ENCODE measurements at places on chromosomes 3 and 15. TPM values are rescaled to one million over a fixed set of nuclear protein-coding genes. Genes with fewer than 3 reads are reported as not detected.
A peak's percentile ranks its signal among the peaks of the same experiment; 100 is the strongest.

DNA sequence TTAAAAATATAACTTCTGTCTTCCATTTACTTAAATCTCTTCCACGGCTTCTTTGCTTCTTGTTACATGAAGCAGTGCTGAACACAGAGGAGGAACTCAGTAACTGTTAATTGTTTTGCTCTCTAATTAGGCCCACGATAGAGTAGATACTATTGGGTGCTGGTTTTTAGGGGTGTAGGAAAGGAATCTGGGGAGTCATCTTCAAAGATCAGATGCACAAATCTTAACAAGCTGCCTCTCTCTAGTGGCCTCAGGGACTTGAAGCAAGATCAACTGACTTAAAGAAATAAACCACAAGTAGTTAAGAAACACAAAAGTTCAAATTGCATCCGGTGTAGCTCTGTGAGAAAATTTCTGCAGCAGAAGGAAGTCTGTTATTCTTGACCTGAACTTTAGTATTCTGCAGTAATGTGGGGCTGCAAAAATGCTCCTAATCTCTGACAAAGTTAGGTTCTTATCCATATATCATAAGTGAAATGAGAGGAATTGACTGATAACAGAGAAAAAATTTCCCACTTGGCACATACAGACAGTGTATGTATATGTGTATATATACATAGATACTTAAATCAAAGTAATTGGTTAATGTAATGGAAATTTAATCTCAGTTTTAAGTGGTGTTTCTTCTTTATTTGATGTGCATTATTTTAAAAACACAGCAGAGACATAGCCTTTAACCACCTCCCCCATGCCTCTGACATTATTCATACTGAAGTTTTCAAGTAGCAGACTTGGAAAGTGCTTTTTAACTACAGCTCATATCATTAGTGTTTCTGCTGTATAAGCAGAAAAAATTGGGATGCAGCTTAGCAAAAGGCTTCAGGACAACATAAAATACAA is 51.8 kb downstream of the CHST2 start:
- peak; percentile 51 for DNase-seq

DNA sequence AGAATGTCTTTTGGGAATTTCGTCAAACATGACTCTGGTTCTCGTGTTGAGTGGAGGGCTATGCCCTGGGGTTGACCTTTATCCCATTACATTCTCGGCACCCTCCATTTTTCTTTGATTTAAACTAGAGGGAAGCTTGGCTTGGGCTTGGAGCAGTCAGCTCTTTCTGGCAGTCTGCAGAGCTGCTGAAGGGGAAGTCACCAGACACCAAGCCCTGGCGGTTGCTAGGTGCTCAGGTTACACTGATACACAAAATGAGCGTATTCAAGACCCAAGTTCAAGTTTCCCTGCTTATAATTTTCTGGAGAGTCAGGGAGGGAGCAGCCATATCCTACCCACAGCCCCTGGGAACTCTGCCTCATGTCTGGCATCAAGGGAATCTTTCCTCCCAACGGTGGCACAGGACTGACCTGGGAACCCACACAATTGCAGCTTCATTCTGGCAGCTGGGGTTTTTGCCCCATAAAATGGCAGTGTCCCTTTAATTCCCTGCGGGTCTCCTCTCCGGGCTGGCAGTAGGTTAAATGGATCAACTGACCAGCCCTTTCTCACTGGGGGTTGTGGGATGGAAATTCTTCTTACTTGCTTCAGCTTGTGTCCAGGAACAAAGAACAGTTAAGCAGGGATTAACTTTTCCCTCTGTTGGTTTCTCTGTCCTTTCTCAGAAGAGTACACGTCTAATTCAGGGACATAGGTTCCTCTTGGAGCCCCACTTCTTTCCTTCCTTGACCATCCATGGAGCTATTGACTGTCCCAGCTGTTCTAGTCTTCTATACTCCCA is 110.0 kb upstream of the DLG1 start:
- no peak for DNase-seq

- no peak for DNase-seq
Measured at GRCh38 chr3:27888562-27888961, 166.4 kb upstream of the EOMES start.

GRCh38 chr3:171354706-171355582 is 105.3 kb downstream of the TNIK start:
- no peak for DNase-seq

DNA sequence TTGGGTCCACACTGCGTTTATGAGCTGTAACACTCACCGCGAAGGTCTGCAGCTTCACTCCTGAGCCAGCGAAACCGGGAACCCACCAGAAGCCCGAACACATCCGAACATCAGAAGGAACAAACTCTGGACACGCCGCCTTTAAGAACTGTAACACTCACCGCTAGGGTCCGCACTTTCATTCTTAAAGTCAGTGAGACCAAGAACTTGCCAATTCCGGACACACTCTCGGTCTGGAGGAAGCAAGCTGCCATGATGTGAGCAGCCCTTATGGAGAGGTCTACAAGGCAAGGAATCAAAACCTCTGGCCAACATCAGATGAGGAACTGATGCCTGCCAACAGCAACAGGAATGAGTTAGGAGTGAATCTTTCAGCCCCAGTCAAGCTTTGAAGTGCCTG is 62.9 kb downstream of the SLC28A2 start:
- no peak for DNase-seq

GRCh38 chr15:68819495-68820294 is 1.0 kb downstream of the ANP32A start:
- DNase-seq: no peak

DNA sequence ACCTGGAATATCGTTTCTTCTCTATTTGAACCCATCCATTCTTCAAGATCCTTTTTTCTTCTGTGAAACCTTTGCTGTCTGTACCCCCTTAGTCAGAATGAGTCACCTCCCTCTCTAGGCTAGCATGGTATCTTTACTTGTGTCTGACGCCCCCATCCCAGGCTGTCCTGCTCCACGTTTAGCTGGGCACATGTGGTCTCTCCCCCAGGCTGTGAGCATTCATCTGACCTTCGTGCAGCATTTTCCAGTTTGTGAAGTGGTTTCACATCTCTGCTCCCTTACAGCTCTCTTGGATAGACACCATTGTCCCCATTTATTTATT is 14.3 kb upstream of the TLE3 start:
- no peak for DNase-seq

DNA sequence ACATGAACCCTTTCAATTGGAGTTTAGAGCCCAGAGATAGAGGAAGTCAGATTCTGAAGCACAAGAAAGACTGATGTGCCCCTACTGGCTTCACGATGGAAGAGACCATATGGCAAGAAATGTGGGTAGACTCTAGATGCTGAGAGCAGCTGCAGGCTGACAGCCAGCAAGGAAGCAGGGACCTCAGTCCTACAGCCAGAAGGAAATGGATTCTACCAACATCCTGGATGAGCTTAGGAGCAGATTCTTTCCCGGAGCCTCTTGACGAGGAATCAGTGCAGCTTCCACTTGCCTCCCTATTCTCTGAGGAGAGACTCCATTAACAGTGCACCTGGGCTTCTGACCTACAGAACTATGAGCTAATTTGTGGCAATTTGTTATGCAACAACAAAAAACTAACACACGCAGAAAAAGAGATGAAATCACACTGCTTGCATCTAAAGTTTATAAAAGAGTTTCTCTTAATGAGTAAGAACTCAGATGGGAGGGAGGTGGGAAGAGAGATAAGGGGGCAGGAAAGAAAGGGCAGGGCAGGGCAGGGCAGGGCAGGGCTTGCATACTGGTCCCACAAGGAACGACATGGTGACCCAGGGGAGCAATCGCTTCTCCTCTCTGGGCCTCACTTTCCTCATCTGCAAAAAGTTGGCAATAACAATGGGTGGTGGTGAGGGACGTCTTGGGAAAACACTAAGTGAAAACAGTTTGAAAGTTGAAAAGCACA is 440.9 kb downstream of the FOXP1 start:
- DNase-seq: no peak

- no peak for DNase-seq
Measured at GRCh38 chr3:101151286-101151913, 158.2 kb upstream of the ABI3BP start.

GRCh38 chr3:7759630-7760029 is 742.0 kb upstream of the LMCD1 start:
- no peak for DNase-seq

GRCh38 chr3:56800130-56800831 is 1.5 kb downstream of the ARHGEF3 start:
- DNase-seq: no peak

- no peak for DNase-seq
Measured at GRCh38 chr3:154795582-154795981, 284.5 kb upstream of the MME start.

GRCh38 chr15:32884146-32884545 is 166.3 kb downstream of the GREM1 start:
- DNase-seq: no peak

GRCh38 chr15:52020221-52021085 is 1.4 kb downstream of the MAPK6 start:
- no peak for DNase-seq

GRCh38 chr3:126984391-126985131 is 1.6 kb downstream of the PLXNA1 start:
- DNase-seq: no peak

GRCh38 chr15:25689592-25689991 is 173.5 kb downstream of the ATP10A start:
- no peak for DNase-seq

DNA sequence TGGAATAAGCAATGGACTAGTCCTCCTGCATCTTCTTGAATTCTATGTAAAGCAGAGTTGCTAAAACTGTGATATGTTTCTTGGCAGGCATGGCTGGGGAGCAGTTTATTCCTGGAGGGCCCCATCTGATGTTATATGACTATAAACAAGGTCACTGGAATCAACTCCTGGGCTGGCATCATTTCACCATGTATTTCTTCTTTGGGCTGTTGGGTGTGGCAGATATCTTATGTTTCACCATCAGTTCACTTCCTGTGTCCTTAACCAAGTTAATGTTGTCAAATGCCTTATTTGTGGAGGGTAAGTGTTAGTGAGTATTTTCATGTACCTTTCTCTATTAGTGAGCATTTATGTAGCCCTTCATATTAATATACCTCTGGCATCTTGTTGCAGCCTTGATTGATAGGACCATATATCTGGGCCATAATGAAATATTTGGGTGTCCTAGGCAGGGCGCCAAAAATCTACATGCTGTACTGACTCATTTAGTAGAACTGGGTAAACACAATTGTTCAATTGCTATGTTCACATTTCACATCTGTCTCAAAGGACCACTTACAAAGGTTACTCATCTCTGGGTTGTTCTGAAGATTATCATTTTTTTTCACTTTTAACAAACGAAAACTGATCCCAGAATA is 52.6 kb upstream of the ADGRG7 start:
- no peak for DNase-seq

DNA sequence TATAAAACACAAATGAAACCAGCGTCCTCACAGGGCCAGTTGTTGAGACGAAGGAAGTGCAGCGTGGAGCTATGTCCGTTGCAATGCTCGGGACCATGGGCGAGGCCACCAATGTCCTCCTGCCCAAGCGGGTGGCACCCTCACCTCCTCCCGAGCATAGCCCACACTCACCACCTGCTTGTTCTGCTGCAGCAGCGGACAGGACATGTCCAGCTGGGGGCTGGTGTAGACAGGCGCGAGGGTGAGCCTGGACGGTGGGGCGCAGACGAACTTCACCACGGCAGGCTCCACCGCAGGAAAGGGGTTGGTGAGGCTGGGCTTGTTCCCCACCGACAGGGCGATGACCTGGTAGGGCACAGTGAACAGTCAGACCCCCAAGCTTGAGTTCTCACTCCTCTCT is 62.1 kb downstream of the NUP210 start:
- no peak for DNase-seq

The CASR gene
- polyA plus RNA-seq: 29.6 TPM

The GOLGA6D gene
- polyA plus RNA-seq: 0.32 TPM

The ARRDC4 gene
- polyA plus RNA-seq: 36.0 TPM

The PEX5L gene
- polyA plus RNA-seq: 0.46 TPM

The ARIH1 gene
- polyA plus RNA-seq: 184 TPM

The OR5H15 gene
- polyA plus RNA-seq: not detected

The SNTN gene
- not detected for polyA plus RNA-seq

The C3orf85 gene
- 20.4 TPM for polyA plus RNA-seq

The SERPINI1 gene
- polyA plus RNA-seq: 41.1 TPM

The INTS14 gene
- 55.5 TPM for polyA plus RNA-seq

Data from right renal pelvis (tissue), 4 donors.